ENCODE measurements at places on chromosomes 16 and 17.

DNA sequence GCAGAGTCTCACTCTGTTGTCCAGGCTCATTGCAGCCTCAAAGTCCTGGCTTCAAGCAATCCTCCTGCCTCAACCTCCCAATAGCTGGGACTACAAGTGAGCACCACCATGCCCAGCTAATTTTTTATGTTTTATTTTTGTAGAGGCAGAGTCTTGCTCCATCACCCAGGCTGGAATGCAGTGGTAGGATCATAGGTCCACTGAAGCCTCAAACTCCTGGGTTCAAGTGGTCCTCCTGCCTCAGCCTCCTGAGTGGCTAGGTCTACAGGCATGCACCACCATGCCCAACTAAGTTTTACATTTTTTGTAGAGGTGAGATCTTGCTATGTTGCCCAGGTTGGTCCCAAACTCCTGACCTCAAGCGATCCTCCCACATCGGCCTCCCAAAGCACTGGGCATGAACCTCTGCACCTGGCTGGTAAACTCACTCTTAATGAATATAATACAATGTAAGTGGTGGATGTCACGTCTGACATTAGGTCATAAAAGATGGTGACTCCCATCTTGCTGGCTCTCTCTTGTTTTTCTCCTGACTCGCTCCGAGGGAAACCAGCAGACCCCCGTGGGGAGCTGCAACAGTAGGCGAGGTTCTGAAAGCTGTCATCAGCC lies 126.2 kb downstream of the IRX3 start:
- DNase-seq, result no peak

- DNase-seq, result peak; percentile 82
Observed at GRCh38 chr16:72312828-72313227, 140.9 kb upstream of the PMFBP1 start.

DNA sequence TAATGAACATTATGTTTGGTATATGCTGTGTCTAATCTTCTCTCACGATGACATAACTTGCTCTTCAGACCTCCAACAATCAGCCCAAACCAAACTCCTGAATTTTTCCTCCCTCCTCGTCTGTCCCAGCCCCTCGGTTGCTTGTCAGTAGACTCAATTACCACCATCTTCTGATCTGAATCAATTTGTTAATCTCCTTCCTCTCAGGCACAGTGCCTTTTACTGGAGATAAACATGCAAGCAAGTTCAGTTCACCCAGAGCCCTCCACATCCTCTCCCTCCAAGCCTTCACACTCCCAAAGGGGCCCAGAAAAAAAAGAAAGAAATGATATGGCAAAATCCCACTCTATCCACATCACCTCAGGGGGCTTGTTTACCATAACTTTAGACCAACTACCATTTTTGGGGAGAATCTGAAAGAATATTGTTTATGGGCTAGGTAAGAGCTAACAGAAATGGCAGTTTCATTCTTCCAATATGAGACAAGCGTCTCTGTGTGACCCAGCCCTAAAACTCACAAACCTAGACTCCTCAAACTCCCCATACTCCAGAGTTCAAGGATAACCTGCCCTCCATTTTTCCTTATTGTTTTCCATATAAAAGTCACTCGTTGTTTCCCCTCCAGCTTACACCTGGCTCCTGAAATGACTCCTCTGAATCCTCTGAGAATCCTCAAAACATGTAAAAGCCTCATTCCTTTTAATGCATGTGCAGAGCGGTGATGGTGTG lies 1.5 kb downstream of the TEX2 start:
- no peak for DNase-seq

- DNase-seq, result no peak
Observed at GRCh38 chr17:70618641-70619040, 449.3 kb downstream of the KCNJ2 start.

GRCh38 chr16:30082545-30083090 lies 6.8 kb downstream of the PPP4C start:
- no peak for DNase-seq

- DNase-seq, result no peak
Observed at GRCh38 chr17:78107976-78108725, 20.4 kb downstream of the TMC6 start.

DNA sequence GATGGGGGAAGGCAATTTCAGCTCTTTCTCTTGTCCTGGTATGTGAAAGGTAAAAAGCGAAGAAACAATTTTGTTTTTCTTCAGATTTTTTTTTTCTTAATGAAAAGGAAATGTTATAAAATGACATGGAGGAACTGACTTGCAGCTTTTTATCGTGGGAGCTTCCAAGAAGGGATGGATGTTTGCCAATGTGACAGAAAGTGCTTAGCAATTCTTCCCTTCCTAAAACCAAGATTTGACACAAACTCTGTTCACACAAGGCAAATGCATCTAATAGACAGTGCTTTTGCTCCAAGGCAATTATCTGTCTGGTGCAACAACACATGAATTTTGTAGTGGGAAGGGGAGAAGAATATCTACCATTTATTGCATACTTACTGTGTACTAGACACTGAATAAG lies 988.5 kb downstream of the CDH11 start:
- DNase-seq, result no peak

DNA sequence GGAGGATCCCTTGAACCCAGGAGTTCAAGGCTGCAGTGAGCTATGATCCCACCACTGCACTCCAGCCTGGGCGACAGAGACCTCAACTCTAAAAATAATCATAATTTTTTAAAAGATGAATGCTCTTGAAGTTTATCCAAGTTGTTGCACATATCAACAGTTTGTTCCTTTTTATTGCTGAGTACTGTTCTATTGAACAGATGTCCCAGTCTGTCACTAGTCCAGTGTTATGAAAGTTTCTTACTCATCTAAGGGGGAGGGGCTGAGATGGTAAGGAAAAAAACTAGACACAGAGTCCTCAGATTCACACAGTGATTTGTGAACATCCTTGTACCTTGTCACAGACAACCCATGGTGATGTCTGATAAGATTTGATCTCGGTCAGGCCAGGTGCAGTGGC lies 3.9 kb downstream of the ACAP1 start:
- no peak for DNase-seq

DNA sequence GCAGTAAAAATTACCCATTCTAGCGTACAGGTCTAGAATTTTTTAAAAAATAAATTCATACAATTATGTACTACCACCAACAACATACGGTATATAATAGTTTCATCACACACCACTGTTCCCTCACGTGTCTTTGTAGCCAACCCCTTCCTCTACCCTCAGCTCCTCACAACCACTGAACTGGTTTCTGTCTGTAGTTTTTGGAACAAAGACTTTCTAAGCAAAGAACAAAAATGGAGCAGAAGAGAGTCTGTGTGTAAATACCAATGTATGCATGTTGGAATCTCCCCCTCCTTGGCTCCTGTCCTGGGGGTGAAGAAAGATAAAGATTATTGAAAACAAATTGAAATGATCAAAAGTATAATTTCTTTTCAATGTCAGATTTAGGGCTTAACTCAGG lies 31.9 kb upstream of the CCR7 start:
- DNase-seq, result no peak

DNA sequence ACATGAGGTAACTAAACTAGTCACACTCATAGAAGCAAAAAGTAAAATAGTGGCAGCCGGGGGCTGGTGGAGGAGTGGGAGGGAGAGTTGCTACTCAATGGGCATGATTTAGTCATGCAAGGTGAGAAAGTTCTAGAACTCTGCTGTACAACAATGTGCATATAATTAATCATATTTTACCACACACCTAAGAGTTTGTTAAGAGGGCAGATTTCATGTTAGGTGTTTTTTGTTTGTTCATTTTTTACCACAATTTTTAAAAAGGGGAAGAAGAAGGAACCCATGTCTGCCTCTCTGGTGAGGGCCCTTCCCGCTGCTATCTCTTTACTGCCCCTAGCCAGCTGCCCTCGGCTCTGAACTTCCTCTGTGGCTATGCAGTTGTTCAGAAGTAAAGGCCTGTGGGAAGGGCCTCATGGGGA lies 11.2 kb downstream of the CD300LB start:
- DNase-seq, result no peak

- DNase-seq, result no peak
Observed at GRCh38 chr17:21297026-21297520, 12.6 kb downstream of the MAP2K3 start.

DNA sequence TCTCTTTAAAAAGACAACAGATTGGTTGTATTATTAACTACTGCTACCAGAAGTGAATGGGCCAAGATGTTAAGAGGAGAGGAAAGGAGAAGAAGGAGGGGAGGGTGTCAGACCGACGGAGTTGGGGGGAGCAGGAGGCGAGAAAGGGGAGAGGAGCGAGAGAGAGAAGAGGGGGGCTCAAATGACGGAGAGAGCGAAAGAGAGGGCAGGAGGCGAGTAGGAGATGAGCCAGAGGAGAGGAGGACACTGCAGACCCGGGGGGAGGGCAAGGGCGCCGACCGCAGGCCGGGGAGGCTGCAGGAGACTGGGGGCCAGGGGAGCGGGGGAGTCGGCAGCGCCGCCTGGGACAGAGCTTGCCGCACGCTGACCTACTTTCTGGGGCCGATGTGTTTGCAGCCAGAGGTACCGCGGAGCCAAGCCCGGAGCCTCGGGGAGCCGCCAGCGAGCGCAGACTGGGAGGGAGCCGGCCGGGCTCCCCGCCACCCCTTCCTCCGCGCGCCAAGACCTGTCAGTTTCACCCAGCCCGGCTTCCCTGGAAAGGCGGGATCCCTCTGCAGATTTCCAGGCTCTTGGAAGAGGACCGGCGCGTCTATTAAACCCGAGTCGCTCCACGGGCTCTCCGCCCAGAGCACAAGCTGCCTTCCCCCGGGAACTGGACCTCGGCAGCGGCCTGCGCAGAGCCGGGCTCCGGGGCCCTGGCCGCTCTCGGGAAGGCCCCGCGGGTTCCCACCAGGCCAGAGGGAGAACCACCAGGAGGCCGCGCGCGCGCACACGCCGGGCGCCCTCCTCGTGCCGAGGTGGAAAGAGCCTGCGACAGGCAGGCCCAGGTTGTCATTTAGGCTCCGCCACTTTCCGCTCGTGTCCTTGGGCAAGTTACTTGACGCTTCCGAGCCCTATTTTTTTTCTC lies 74.6 kb downstream of the CMC2 start:
- DNase-seq, result peak; percentile 65

DNA sequence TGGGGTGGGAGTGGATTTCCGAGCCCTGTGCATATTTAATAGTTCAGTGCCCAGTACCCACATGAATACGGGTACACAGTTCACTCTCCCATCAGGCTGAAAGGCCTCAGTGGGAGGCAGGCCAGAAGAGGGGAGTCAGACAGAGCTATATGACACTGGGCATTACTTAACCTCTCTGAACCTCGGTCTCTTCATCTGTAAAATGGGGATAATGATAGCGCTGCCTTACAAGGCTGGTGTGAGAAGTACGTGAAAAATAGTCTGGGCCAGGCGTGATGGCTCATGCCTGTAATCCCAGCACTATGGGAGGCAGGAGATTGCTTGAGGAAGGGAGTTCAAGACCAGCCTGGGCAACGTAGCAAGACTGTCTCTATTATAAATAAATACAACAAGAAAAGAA lies 3.6 kb downstream of the GPRC5B start:
- no peak for DNase-seq

- DNase-seq, result peak; percentile 63
Observed at GRCh38 chr16:2022723-2023091, 3.1 kb downstream of the NPW start.

DNA sequence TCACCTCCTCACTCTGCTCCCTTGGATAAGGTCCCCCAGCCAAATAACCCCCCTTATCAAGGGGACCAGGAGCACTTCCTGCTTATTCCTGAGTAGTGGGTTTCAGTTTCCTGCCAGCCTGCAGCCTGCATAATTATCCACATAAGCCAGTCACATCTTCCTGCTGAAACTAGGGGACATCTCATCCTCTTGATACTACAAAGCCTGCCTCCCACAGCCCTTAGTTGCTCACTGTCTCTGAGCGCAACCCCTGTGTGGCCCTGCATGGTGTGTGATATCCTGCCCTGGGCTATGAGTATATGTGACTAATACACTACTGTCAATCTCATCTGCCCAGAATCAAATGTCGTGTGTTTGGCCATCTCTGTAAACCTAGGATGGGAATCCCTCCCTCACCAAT lies 8.0 kb upstream of the XYLT2 start:
- no peak for DNase-seq

GRCh38 chr17:720706-721539 lies 6.3 kb upstream of the VPS53 start:
- DNase-seq, result no peak

DNA sequence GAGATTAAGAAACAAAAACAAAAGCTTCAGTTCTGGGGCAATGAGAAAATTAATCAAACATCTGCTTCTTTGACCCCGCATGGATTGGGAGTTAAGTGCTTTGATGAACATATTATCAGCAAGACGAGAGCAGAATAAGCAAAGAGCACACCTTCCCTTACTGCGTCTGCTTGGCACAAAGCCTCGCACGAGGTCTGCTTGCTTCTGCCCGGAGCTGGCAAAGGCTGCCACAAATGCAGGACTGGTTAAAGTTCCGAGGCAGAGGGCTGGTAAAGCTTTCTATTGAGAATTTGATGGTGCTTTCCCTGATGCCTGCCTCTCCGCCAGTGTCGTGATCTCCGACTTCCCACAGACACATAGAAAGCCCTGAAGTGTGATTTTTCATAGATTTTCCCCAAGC lies 17.0 kb downstream of the VAT1L start:
- no peak for DNase-seq

GRCh38 chr16:695355-696089 lies 5.3 kb upstream of the WDR24 start:
- no peak for DNase-seq
